Hematopoietic multipotent progenitor cell (in vitro differentiated cells): ENCODE measurements at places on chromosomes 7 and 10.

DNA sequence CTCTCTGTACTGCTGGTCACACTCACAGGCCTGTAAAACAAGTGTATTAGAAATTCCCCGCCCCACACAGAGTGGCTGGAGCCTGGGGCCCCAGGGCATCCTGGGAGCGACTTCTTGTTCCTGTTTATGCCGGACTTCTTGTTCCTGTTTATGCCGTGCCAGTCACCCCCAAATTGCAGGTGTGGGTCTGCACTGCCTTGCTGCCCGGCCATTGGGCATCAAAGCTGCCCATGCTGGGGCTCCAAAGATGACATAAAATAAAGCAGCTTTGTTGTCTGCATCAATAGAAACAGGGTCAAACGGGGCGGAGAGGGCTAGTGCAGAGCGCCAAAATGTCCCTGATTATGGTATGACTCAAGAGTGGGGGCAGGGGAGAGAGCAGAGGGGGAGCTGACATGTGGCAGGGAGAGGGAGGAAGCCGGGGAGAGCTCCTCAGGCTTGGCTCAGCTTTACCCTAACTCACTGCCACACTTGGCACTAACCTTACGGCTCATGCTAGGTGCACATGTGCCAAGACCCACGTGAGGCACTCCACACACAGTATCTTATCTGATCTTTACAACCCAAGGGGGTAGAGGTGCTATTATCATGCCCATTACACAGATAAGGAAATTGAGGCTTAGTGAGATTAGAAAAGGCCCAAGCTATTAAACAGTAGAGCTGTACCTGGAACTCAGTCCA is 98.4 kb downstream of the PIP4K2A start:
- no peak for DNase-seq

DNA sequence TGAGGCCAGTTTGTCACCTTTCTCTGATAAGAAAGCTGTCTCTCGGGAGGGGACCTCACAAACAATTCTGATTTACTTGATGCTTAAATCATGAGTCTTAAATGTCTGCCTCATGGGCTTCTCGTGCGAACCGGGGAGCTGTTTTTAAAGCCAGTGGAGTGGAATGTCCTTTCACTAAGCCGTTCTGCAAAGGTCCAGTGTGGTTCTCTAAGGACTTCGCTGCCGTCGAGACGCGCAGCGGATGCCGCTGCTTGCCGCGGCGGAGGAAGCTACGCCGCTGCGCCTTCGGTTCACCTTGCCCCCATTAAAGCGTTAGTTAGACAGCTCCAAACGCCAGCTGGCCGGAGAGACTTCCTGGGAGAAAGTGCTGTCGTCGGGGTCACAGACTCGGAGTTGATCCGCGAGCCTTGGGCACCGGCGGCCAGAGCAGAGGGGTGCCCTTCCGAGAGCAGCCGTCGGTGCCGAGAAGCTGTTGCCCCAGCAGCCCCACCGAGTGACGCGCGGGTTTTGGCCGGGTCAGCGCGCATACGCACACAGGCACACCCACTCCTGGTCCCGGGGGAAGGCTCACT is 1.3 kb upstream of the HMX3 start:
- no peak for DNase-seq

DNA sequence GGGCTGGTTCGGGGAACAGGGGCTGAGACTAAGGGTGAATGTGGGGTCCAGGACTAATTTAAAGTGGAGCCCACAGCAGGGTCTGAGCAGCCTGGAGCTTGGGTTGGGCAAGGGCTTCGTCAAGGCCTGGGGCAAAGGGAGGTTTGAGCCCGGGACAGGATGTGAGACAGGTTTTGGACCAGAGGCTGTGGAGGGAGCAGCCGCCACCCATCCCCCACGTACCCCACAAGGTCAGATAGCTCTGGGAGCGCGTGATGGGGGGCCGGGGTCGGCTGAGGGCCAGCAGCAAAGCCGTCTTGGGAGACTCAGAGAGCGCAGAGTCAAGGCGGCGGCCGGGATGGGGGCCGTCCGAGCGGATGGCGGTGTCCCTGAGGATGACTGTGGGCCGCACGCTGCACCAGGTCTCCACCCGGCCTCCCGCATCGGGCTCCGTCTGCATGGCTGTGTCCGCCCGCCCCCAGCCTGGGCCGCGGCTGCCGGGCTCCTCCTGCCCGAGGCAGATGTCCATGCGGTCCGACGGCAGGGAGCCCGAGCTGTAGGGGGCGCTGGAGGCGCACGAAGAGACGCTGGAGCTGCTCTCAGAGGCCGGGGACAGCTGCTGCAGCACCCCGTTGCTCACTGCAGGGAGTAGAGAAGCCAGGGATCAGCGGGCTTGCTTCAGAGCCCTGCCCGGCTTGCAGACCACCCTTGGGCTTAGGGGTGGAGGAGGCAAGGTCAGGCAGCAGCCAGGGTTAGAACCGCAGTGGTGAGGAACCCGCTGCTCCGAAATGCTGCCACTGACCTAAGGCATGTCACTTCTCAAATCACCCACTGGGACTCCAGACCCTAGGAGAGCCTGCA is 12.1 kb downstream of the PDZD7 start:
- no peak for DNase-seq

- DNase-seq = no peak
These were observed 73.4 kb upstream of the NAMPT start for GRCh38 chr7:106358103-106358663.

DNA sequence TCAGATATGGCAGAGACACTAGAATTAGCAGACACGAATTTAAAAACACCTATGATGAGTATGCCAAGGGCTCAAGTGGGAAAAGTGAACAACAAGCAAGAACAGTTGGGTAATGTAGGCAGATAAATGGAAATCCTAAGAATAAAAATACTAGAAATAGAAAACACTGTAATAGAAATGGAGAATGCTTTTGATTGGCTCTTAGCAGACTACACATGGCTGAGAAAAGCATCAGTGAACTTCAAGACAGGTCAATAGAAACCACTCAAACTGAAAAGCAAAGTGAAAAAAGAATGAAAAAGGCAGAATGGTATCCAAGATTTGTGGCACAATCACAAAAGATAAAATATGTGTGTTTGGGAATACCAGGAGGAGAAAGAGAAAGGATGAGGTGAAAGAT is 82.3 kb downstream of the WDR37 start:
- no peak for DNase-seq

- DNase-seq = no peak
These were observed 79.3 kb downstream of the CSTF2T start for GRCh38 chr10:51620131-51620530.

DNA sequence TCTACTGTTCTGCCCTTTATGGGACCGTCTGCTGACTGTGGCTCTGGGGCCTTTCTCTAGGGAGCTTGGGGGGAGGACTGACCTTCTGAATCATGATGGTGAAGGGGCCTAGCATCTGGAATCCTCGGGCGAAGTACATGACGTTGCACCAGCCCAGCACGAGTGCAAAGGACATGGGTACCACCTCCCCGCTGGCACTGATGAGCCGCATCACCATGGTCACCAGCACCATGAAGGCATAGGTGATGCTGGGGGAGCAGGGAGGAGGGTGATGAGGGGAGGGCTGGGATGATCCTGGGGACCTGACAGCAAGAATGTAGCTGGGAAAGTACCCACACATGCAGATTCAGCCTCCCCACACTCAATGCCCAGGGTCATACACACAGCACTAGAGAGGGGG is 11.1 kb downstream of the TRPV6 start:
- DNase-seq = no peak

- DNase-seq = no peak
These were observed 20.4 kb upstream of the CARD11 start for GRCh38 chr7:3064067-3064466.

- DNase-seq = no peak
These were observed 86.8 kb downstream of the MKX start for GRCh38 chr10:27658788-27659187.

- no peak for DNase-seq
These were observed 8.7 kb downstream of the ZNF37A start for GRCh38 chr10:38102880-38103279.
